ENCODE measurements at places on chromosomes 5 and 9.

DNA sequence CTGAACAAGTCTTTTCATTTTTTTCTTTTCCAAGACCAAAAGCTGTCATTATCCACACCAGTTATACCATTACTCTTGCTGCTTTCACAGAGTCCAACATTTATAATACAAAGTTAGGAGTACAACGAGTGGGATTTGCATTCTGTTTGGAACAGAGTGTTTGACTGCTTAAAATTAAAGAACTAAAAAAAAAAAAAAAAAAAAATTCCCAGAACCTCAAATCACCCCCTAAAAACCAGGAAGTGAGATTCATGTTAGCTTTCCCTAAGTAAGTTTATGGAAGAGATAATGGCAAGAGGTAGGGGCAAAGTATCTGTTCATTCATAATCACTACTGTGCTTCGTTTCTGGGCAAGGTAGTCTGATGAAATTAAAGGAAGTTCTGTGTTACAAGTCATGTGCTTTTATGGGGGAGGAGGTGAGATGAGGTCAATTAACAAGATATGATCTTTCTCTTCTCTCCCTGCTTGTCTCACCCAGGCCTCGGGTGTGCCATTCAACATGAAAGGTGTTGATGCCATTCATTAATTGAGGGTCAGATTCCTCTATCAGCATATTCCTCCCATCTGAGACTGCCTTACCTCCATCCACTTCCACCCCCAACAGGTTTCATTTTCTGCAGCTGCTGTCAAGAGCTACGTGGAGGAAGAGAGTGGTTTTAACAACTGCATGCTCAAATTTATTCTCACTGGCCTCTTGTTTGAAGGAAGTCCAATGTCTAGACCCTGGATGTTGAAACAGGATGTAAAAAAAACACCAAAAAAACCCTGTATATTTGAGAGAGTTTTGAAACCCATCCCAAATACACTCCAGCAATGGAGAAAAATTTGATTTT lies 58.1 kb downstream of the MARCHF3 start:
- DNase-seq, result no peak

- no peak for DNase-seq
Observed at GRCh38 chr5:126846744-126847455, 70.0 kb downstream of the LMNB1 start.

- no peak for DNase-seq
Observed at GRCh38 chr5:36786448-36787012, 90.0 kb upstream of the NIPBL start.

GRCh38 chr5:148957591-148958202 lies 105.2 kb downstream of the SH3TC2 start:
- peak; percentile 50 for DNase-seq

GRCh38 chr9:136657974-136658848 lies 4.5 kb upstream of the EGFL7 start:
- DNase-seq, result no peak

GRCh38 chr5:59126708-59127573 lies 544.1 kb downstream of the RAB3C start:
- no peak for DNase-seq

DNA sequence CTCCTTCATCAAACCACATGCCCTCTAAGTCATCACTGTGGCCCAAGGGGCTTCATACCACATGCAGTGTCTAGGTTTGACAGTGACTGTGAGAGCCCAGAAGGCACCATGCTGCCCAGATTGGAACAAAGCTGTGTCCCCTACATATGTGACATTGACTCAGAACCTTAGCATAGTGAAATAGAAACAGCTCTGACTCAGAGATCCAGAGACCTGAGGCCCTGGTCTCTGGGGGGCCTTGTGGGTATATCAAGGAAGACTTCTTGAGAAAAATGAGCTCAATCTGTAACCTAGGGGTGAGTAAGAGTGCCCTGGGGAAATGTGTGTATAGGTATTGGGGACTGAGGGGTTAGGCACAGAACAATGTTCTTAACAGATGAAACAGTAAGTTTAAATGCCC lies 7.1 kb upstream of the ENTREP1 start:
- no peak for DNase-seq

- DNase-seq, result no peak
Observed at GRCh38 chr5:123907349-123907748, 395.4 kb downstream of the CSNK1G3 start.

GRCh38 chr5:142617416-142618129 lies 68.3 kb downstream of the FGF1 start:
- DNase-seq, result no peak

DNA sequence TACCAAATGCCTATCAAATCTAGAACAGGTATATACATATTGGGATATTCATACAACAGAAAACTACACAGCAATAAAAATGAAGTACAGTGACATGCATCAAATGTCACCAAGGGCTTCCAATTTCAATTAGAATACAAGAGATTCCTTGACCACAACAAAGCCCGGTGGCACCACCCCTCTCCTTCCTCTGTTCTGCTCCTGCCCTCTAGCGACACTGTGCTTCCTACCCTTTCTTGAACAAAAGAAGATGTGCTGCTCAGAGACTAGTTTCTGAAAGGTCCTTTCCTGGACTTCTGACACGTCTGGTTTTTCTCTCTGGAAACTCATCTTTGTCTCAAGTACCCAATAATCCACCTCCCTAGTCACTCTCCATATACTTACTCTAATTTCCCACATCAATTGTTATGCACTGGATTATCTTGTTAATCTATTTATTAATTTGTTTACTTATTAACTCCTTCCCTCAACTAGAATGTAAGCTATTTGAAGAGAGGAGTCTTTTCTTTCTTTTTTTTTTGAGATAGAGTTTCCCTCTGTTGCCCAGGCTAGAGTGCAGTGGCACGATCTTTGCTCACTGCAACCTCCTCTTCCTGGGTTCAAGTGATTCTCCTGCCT lies 70.4 kb upstream of the CTSV start:
- no peak for DNase-seq

DNA sequence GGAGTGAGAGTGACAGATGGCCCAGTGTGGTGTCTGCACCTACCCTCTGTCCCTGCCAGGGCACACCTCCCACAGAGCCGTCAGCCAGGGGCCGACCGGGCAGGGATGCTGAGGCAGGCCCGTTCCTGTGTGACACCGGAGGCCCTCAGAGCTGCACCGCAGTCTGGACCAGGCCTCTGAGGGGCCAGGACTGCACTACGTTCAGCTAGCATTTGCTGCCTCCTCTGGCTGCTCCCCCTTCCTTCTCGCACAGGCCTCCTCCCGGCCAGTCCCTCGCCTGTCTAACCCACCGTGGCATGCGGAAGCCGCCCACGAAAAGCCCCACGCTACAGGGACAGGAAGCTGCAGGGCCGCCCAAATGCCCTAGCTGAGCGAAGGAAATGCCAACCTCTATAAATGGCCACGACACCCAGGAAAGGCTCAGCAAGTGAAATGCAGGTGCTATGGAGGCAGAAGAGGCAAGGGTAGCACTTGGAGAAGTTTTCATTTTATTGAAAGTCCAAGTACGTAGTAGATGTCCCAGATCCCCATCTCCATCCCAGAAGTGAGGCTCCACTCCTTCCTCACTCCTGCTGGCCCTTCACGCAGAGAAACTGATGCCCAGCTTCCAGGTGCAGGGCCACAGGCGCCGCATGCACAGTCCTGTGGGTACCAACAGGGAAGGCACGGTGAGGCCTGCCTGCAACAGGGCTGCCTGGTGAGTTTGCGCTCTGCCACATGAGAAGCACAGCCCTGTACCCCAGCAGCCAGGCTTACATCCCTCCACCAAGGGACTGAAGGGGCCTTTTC lies 38.7 kb downstream of the MAPK9 start:
- no peak for DNase-seq

DNA sequence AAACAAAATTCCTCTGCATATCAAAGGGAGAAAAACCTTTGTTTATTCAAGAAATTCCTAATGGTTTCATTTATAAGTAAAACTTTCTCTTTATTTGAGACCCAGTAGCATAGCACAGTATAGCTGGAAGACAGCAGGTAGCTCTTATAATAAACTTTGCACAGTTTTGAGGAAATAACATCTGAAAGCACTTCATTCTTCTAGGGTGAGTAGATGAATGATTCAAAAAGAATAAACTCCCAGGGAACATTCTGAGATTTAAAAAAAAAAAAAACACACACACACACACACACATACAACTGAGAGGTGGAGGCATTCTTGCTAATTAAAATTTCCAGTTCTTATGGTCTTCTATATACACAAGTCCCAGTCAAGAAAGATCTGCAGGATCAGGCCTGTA lies 197.3 kb downstream of the BNC2 start:
- no peak for DNase-seq

DNA sequence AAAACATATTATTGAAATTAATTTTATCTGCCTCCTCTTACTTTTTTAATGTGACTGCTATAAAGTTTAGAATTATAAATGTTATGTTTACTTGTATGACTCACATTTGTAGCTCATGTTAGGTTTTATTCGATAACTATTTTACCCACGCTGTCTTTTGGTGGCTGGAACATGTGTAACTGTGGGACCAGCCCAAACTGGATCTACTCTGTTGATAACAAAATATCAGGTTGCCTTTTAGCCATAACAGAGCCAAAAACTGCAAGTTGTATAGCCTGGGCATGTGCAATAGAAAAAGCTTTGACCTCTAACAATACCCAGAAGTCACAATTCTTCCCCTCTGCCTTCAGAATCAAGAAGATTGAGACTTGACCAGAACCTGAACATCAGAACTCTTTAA lies 356.5 kb downstream of the PRELID2 start:
- no peak for DNase-seq

DNA sequence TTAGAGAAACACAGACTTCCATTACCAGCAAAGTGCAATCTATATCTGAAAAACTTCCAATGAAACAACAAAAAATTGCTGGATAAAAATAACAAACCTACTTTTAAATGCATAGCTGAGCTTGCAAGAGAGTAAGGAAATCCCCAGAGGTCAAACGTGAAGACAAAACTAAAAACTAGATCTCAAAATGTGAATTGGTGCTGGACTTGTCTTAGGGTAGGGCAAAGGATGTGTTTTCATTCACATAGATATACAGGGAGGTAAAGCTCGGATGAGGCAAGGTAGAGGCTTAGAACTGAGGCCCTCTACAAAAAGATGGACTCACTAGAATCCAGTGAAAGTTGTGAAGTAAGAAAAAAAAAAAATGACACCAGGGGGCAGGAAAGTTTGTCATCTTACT lies 13.6 kb upstream of the RASA1 start:
- DNase-seq, result no peak

DNA sequence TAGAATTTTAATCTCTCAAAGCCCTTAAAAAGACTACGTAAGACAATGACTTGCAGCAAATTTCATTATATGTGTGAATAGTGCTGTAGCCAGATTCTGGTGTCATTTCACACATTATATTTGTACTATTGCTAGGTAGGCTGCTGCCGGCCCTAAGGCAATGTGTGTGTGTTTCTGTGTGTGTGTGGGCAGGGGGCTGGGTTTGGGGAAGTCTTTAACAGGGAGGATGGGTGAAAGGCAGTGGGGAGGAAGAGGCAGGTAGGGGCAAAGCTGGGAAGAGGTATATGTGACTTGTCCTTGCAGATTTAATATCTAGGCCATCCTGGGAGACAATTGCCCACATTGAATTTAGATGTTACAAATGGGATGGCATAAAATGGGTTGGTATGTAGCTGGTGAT lies 130.8 kb downstream of the MACIR start:
- DNase-seq, result no peak

- DNase-seq, result no peak
Observed at GRCh38 chr5:56321236-56321881, 88.2 kb upstream of the ANKRD55 start.

GRCh38 chr5:74326571-74327338 lies 313.8 kb downstream of the ENC1 start:
- DNase-seq, result peak; percentile 35

GRCh38 chr5:36938129-36938528 lies 61.6 kb downstream of the NIPBL start:
- no peak for DNase-seq

GRCh38 chr9:77726289-77726688 lies 78.2 kb upstream of the GNA14 start:
- no peak for DNase-seq

DNA sequence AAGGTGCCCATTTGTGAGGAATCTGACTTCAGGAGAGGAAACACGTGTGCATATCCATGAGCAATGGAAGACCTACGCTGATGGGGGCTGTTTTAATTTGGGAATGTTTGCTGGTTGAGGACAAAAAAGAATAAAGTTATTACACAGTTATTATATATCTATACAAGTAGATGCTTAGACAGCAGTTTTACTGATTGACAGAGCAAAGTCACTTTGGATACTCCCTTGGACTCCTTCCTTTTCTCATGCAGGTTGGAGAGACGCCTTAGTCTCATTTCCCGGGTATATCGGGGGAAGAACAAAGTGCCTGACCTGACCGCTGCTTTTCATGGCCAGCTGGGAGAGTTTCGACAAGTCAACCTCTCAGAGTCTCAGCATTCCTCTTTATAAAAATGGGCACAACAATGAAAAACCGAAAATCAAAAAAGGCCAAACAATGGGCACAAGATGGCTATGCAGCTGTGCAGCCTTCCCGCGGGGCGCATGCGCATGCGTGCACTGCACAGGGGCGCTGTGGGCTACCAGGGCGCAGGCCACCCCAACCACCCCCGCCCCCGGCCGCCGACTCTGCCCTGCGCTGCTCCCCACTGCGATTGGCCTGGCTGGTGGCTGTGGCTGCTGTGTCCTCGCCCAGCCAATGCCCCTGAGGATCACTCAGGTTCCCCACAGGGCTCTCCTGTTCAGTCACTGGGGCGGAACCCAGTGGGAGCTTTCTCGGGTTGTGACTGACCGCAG lies 18.1 kb downstream of the NFIL3 start:
- DNase-seq, result no peak

DNA sequence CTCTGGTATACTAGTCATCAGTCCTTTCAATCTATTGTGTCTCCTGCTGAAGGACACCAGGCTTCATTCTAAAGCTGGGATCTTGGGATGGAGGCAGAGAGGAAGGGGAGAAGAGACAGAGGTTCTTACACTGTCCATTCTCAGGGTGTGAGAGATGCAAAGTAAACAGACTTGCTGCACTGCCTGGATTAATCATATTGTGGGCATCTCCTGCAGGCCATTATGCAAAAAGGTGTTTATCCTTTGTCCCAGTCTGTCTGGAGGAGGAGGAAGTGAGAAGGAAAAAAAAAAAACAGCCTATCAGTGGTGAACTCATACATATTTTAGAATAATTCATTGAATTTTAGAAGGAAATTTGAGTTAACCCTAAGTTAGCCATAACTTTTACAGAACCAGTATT lies 92.9 kb upstream of the TNPO1 start:
- no peak for DNase-seq

DNA sequence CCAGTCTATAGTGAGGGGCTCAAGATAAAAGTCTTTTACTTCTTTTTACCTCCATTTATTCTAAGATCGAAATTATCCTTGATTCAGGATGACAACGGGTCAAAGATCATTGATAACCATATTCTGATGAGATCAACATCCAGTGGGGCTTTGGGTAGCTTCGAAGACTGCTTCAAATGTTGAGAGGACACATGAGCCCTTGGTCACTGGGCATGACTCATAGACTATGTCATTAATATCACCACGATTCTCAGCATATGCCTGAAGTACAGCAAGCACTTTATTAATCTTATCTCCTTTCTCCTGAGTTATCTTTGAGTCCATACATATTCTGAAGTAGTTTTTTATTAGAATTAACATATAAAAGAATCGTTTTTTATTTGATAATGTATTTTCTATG lies 117.1 kb upstream of the DAB2 start:
- DNase-seq, result no peak

- DNase-seq, result no peak
Observed at GRCh38 chr5:146111409-146111808, 6.0 kb upstream of the PLAC8L1 start.
